ENCODE measurements at places on chromosomes 16 and 17. TPM values are rescaled to one million over a fixed set of nuclear protein-coding genes. Genes with fewer than 3 reads are reported as not detected.

Gene CMTR2
- 32.6 TPM for total RNA-seq

Gene ANKRD40CL
- total RNA-seq: not detected

Gene KRT39
- total RNA-seq: 0.11 TPM

Gene FADS6
- not detected for total RNA-seq

Gene HOXB4
- total RNA-seq: 1.00 TPM

Gene KCTD11
- total RNA-seq: 6.5 TPM

Gene PPM1E
- 0.55 TPM for total RNA-seq

Gene CACNG3
- not detected for total RNA-seq

Gene CNGB1
- not detected for total RNA-seq

Gene COG4
- total RNA-seq: 76.6 TPM

Data from uterine smooth muscle cell (primary cell).